CD8-positive, alpha-beta memory T cell (primary cell): ENCODE measurements at places on chromosomes 11 and 22. TPM values are rescaled to one million over a fixed set of nuclear protein-coding genes. Genes with fewer than 3 reads are reported as not detected.

GRCh38 chr11:69512790-69513189, 31.3 kb downstream of the LINC01488 start:
- DNase-seq: no peak

- DNase-seq: no peak
Measured at GRCh38 chr22:43560651-43561050, 148.8 kb downstream of the MPPED1 start.

- DNase-seq: no peak
Measured at GRCh38 chr11:26473216-26474194, 98.6 kb downstream of the MUC15 start.

The OR2AT4 gene
- not detected for polyA plus RNA-seq

DNA sequence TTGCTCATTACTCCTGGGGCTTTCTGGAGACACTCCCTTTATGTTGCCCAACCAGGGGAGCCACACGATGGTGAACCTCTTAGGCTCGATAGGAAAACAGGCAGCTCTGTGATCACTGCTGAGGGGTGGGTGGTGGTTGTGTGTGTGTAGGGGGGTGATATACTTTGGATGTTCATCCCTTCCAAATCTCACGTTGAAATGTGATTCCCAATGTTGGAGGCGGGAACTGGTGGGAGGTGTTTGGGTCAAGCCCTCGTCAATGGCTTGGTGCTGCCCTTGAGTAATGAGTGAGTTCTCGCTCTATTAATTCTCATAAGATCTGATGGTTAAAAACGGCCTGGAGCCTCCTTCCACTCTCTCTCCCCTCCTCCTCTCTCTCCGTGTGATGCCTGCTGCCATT, 204.0 kb upstream of the B3GAT1 start:
- DNase-seq: no peak

DNA sequence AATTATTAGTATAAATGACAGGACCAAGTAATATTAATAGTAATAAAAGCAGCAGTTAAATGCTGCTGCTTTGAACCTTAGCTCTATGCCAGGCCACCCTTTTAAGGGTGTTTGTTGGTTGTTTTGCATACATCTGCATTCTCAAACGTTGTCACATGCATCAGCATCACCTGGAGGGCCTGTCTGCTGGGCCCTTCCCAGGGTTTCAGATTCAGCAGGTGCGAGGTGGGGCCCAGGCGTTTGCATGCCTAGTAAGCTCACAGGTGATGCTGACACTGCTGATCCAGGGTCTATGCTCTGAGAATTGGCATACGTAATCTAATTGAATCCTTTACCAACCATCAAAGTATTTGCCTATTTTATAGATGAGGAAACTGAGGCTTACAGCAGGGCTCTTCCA, 246.5 kb downstream of the CADM1 start:
- DNase-seq: no peak

The TMEM126B gene
- polyA plus RNA-seq: 58.1 TPM

DNA sequence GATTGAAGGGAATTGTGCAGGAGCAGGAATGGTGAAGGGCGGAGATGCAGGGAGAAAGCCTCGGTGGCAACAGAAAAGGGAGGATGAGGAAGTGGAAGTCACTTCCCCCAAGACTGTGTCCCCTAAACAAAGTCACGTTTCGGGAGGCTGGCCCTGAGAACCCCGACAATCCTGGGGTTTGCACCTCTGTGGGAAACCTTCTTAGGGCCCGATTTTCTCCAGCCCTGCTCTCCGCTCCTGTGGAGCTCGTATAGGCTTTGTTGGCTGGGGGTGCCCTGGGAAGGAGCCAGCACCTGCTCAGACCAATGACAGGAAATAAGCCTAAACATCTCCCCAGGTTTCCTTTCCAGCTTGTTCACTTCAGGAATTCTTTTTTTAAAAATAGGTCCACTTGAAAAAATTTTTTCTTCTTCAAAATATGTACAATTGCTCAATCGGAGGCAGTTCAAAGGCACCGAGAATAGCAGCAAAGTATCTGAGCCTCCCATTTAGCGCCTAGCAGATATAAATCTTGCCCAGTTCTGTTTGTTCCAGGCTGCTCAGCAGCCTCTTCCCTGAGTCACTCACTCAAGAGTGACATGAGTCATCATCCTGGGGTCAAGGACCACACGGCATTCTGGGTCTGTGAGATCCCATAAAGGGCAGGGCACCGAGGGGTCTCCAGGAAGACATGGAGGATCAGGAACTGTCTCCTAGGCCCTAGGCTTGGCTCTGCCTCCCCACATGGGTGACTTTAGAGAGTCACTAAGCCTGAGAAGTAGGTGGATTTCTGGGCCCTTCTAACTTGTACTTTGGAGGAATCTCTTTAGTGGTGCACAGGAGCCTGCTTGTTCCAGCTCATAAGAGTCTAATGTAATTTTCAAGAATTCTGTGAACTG, 34.0 kb downstream of the IRAG1 start:
- no peak for DNase-seq

GRCh38 chr11:83019888-83020579, 51.7 kb downstream of the RAB30 start:
- no peak for DNase-seq
